ENCODE measurements at places on chromosomes 6 and 20. TPM values are rescaled to one million over a fixed set of nuclear protein-coding genes. Genes with fewer than 3 reads are reported as not detected.
A peak's percentile ranks its signal among the peaks of the same experiment; 100 is the strongest.

- no peak for DNase-seq
- H3K36me3 ChIP-seq: no peaks in the 10 kb centered on the region
- no peak overlapping the region for H3K27ac ChIP-seq
- no peaks in the 10 kb centered on the region for H3K27me3 ChIP-seq
- peaks cover 6% of the 10 kb centered on the region for H3K4me1 ChIP-seq
Measured at GRCh38 chr20:51928931-51929330, 126.6 kb upstream of the SALL4 start.

- H3K4me1 ChIP-seq: peaks cover 3% of the 10 kb centered on the region
- H3K4me3 ChIP-seq: no peak overlapping the region
- DNase-seq: no peak
- H3K27ac ChIP-seq: no peak overlapping the region
- no peaks in the 10 kb centered on the region for H3K36me3 ChIP-seq
- no peaks in the 10 kb centered on the region for H3K27me3 ChIP-seq
Measured at GRCh38 chr20:47204008-47204849, 152.3 kb downstream of the ZMYND8 start.

GRCh38 chr20:44208770-44209169 is 1.8 kb downstream of the OSER1 start:
- H3K4me3 ChIP-seq: peak overlapping the region; percentile 74
- no peaks in the 10 kb centered on the region for H3K36me3 ChIP-seq
- peak overlapping the region; percentile 97 for H3K27ac ChIP-seq
- H3K27me3 ChIP-seq: no peaks in the 10 kb centered on the region
- DNase-seq: no peak

DNA sequence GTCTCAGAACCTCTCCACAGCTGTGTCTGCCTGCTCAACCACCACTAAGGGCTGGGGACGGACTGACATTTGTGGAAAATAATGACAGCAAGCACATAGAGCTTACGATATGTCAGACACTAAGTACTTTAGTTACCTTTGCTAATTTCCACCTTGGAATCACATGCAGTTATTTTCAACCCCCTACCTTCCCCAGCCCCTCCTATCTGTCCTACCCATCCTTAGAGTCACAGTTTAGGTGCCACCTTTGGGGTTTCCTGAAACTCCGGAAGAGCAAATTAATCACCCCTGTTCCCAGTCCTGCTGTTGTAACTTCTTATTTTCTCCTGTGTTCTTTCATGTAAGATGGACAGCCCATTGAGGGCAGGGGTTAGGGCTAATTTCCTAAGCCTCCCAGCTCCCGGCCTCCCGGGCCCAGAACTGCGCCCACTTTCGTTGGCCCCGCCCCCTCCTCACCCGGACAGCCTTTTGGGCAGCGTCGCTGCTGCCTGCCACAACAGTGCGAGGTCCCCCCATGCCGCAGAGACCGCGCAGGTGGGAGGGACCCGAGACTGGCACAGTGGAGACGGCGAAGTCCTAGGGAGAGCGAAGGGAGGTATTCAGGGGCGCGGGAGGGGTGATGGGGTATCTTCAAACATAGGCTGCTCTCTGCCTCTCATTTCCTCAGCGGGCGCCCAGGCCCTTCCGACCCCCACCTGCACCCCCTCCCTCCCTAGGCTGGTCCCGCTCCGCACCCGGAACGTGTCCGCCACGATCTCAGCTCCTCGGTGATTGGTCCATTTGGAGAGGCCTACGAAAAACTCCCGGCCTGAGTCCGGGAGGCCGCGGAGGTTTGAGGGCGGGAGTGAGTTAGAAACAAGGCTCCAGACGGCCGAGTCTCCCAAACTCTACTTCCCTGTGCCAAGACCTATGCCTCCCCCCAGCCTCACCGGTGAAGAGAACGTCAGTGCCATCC is 1.1 kb downstream of the DDAH2 start:
- peaks cover 12% of the 10 kb centered on the region for H3K4me1 ChIP-seq
- no peaks in the 10 kb centered on the region for H3K36me3 ChIP-seq
- no peak for DNase-seq
- no peaks in the 10 kb centered on the region for H3K27me3 ChIP-seq

DNA sequence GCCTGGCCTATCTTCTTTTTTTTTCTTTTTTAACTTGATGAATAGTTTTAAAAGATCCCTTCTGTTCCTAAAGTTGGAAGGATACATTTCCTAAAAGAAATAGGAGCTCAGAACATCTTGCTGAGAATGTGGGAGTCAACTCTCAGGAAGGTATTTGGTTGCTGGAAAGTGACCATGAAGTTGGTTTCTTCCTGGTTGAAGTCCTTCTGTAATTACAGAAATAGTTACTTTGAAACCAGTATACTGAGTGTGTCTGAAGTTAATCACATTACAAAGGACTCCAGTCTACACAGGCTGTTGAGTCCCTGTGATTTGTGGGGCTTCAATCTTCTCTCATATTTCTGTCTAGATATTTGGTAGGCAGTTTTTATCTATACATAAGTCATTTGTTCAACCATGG is 9.8 kb upstream of the PLEKHG1 start:
- no peak overlapping the region for H3K4me3 ChIP-seq
- no peaks in the 10 kb centered on the region for H3K27me3 ChIP-seq
- DNase-seq: no peak
- H3K4me1 ChIP-seq: no peaks in the 10 kb centered on the region
- no peak overlapping the region for H3K27ac ChIP-seq

- no peaks in the 10 kb centered on the region for H3K27me3 ChIP-seq
- H3K27ac ChIP-seq: no peak overlapping the region
Measured at GRCh38 chr6:110512991-110513390, 36.6 kb upstream of the SLC22A16 start.

DNA sequence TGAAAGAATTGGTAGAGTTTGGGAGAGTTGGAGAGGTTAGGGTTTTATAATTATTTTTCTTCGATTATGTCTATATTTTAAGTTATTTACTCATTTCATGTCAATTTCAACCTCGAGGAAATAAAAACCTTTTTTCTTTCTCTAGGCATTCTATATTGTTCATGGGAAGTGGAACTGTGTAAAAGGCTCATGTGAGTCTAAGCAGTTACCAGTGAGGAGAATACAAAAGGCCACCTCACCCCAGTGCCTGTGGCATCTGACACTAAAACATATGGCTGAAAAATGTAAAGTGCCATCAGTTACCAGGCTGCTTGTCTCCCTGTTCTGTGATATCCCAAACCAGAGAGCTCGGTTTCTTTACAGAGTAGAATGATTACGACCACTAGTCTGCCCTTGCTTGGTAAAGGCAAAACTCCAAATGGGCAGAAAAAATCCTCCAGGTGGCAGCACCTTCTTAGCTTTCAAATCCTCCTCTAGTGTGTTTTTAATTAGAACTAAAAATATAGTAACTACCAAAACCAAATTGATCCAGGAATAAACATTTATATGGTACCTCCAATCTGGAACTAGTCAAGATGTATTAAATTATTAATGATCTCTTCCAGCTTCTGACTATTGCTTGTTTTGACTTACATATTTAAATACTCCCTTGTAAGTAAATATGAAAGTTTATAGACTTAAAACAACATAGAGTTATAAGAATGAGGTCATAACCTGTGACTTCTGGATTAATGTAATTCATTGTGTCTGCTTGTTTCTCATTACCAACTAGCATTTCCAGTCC is 122.6 kb upstream of the MCHR2 start:
- peak; percentile 75 for DNase-seq
- H3K4me3 ChIP-seq: no peak overlapping the region
- no peaks in the 10 kb centered on the region for H3K27me3 ChIP-seq
- H3K27ac ChIP-seq: peak overlapping the region; percentile 5

The SOX18 gene
- total RNA-seq: not detected

The TREM2 gene
- 2.8 TPM for total RNA-seq

The COL21A1 gene
- total RNA-seq: 59.2 TPM
